ENCODE measurements at places on chromosomes 11 and 22.
A peak's percentile ranks its signal among the peaks of the same experiment; 100 is the strongest.

DNA sequence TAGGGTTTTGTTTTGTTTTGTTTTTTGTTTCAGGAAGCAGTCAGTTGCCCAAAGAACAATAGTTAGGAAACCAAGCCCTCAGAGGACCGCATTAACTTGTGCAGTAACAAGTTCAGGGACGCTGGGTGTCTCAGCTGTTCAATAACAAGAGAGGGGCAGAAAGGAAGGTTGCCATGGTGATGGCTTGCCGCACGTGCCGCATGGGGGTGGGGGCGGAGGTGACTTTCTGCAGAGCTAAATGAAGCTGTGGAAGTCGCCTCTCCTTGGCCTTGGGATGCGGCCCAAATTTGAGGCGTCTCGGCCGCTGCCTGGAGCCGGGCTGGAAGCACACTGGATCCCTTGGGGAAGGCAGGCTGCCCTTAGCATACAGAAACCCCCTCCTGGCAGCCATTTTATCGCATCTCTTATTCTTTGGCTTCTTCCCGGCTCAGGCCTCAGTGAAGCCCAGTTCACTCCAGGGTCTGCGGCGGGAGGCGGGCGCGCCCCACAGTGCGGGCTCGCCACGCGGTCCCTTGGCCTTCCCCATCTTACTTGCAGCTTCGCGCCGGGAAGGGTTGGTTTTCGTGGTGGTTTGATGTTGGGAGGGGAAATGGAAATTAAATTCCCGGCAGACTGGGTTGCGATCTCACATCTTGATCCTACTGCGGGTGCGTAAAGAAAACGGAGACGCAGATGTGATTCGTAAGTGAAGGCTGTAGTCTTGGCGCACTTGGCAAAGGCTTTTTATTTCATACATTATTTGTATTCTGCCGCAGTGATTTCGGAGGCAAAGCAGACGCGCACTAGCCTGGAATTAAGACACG lies 94.3 kb downstream of the SLC17A6 start:
- no peak for DNase-seq

DNA sequence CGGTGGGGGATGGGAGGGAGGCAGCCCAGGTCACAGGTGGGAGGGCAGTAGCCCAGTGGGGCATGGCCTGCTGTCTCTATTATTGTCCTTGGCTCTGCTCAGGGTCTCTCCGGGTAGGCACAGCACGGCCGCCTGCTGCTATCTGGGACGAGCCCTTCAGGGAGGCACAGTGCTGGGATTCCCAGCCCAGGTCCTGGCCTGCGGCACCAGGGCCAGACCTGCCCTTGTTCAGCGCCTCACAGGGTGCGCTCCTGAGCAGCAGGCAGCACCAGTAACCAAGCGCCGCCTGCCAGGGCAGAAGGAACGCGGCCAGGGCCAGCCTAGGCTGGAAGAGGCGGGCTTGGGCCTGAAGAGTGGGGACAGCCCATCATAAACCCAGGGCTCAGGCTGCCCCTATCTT lies 151.0 kb downstream of the MPPED1 start:
- DNase-seq: no peak

- no peak for DNase-seq
Observed at GRCh38 chr11:86150847-86151173, 81.9 kb upstream of the PICALM start.

- no peak for DNase-seq
Observed at GRCh38 chr11:30603357-30603756, 17.2 kb upstream of the MPPED2 start.

- DNase-seq: no peak
Observed at GRCh38 chr22:37607010-37607934, 1.4 kb upstream of the GGA1 start.

GRCh38 chr22:19404676-19405075 lies 26.9 kb downstream of the HIRA start:
- DNase-seq: no peak

GRCh38 chr11:133503236-133503635 lies 29.1 kb downstream of the OPCML start:
- peak; percentile 46 for DNase-seq

- DNase-seq: no peak
Observed at GRCh38 chr11:108606495-108607160, 13.1 kb upstream of the EXPH5 start.
